ENCODE measurements at places on chromosomes 1 and 21.

DNA sequence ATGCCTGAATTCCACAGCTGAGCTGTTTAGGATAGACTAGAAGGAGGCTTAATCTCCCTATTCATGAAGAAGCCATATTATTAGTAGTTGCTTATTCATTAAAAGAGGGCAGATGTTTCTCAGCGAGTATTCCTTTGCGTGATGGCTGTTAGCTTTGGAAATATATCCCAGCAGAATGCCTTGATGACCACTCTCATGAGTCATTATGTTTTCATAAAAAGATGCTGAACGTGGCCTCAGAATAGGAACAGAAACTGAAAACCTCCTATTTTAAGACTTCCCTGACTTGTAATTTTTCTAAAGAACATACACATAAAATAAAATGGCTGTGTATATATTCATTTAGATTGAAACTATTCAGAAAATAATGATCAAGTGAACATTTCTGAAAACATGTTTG, 9.6 kb upstream of the PLA2G4A start:
- no peak for DNase-seq

DNA sequence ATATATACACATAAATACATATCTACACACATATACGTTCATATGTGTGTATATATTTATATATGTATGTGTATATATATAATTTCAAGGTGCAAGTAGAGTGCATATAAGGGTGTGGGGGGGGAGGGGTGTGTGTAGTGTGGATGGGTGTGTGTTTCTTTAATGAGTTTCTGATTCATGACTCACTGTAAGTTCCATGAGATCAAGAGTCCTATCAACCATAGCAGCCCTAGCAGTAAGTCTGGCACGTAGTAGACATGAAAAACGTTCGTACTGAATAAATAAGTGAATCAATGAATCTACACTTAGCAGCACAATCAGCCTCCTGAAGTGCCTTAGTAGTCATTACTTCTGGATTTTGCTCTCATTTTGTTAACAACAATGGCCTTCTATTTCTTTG, 61.9 kb upstream of the KRTAP11-1 start:
- no peak for DNase-seq

GRCh38 chr1:53588053-53588779, 129.0 kb downstream of the DMRTB1 start:
- no peak for DNase-seq

- no peak for DNase-seq
Measured at GRCh38 chr1:172936088-172936645, 114.6 kb downstream of the TNFSF18 start.

- no peak for DNase-seq
Measured at GRCh38 chr1:66791621-66792610, 9.2 kb downstream of the INSL5 start.

GRCh38 chr1:47624531-47624930, 186.7 kb downstream of the FOXD2 start:
- no peak for DNase-seq

- no peak for DNase-seq
Measured at GRCh38 chr1:98651116-98651632, 10.3 kb upstream of the SNX7 start.

DNA sequence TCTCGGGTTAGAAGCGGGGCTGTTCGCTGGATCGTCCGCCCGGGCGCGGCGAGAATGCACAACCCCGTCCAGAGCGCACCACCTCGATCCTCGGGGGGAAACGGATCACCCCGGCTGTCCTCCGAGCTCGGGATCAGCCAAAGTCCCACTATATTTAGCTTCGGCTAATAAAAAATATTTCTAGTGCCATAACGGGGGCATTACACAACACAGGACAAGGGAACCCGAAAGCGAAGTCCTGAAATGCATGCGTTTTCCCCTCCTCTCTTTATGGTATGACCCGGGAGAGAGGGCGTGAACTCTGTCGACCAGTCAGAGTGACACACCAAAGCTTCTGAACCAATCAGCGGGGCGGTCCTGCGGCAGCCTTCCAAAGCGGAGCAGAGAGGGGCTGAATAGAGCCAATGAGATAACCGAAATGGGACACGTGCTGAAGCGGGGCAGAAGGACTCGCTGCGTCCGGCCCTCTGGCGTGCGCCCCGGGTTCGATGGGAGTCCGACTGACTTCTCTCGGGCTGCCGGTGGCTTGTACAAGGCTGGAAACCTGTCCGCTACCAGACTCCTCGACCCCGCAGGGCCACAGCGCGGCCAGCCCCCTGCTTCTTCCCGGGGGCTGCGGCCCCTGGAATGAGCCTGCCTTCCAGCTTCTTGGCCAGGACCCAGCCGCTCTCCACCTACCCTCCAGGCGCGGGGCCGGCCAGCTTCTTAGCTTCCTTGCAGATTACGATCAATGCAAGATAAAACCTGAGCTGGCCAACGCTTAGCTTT, at the start of gene ALDH4A1:
ALDH4A1 (minus strand) TSS at position 33 of the 768 bp plus-strand sequence; CDS start at position 1, 32 bp downstream.
- peak; percentile 92 for DNase-seq

GRCh38 chr1:199319341-199319740, 680.5 kb downstream of the PTPRC start:
- DNase-seq: no peak

GRCh38 chr1:24704411-24705259, 40.6 kb upstream of the CLIC4 start:
- DNase-seq: no peak

- no peak for DNase-seq
Measured at GRCh38 chr21:39625211-39625895, 12.6 kb downstream of the B3GALT5 start.

DNA sequence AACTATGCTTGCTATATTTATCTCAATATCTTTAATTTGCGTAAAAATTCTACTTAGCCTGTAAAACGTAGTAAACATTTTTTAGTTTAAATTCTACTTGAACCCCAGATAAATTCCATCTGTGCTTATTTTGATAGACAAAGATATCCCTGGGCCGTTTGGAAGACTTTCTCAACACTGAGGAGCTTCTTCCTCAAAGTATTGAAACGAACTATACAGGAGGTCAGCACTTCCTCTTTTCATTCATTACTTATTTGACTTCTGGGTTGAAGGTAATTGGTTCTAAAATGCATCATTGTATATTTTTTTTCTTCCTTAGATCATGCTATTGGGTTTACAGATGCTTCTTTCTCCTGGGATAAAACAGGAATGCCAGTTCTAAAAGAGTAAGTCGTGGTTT, 74.7 kb downstream of the HSPA13 start:
- no peak for DNase-seq

DNA sequence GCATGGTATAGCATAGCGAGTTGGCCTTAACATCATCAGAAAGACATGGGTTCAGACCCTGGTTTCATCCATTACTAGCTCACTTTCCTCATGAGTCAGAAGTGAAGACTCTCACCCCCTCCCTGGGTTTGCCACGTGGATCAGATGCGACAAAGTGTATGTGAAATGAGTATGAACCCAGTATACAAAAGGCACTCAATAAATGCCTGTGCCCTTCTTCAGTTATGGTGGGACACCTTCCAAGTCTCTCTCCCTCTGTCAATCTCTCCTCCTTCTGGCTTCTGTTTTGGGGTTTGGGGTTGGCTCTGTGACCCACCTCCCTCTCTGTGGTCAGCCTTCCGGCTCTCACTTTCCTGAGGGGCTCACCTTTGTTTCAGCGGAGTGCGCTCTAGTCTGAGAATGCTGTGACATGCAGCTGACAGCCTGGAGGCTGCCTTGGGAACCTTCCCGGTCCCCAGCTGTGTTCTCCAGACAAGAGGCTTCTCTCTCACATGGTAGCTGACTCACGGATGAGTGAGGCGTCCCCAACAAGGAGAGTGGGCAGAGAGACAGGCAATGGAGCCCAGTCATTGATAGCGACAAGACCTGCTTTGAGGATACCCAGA, 155.0 kb upstream of the EDN2 start:
- no peak for DNase-seq

GRCh38 chr21:46183910-46184624, at the start of gene SPATC1L:
Gene SPATC1L, minus strand, starts transcription at chr21:46184459. Its CDS starts 1,643 bp downstream, at chr21:46182816.
- DNase-seq: no peak

DNA sequence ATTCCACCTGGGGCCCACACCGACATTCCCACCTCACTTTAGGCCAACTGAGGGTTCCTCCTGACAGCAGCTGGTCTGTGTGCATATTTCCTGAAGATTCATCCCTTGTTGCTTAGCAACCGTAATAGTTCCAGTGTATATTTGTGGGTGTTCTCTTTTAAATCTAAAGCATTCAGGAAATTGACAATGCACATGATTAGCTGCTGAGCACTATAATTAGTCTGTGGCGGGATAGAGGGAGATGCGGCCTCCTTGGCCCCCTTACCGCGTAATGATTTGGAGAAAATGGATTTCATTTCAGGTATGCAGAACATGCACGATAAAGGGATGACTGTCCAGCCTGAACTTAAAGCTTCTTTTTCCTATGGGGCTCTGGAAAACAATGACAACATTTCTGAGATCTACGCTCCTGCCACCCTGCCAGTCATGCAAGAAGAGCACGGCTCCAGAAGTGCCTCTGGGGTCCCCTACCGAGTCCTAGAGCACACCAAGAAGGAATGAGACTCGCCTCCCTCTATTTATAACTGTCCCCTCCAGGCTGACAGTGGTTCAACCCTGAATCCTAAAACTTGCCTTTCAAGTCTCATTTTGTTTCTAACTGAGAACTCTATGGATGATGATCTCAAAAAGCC, 33.8 kb upstream of the RCAN3 start:
- no peak for DNase-seq

DNA sequence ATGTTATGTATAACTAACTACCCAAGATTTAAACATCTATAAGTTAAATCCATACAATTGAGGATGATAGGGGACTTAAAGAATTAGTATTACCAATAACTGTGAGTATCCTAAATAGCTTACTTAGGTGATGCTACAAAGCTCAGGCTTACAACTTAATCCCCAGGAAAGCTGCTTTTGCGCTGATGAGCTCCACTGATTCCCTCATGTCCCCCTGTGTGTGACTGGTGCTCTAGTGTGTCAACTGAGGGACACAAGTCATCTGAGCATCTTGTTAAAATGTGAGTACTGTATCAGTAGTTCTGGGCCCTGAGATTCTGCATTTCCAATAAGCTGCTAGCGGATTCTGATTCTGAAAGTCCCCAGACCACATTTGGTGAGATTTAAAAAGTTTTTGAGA, 1458.8 kb downstream of the MRPL39 start:
- no peak for DNase-seq

DNA sequence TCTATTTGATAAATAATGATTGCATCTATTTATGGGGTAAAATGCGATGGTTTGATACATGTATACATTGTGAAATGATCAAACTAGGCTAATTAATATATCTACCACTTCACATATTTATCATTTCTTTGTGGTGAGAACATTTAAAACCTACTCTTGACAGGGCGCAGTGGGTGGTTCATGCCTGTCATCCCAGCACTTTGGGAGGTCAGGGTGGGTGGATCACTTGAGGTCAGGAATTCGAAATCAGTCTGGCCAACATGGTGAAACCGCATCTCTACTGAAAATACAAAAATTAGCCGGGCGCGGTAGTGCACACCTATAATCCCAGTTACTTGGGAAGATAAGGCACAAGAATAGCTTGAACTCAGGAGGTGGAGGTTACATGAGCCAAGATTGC, 25.3 kb downstream of the PLEKHA6 start:
- DNase-seq: no peak

- no peak for DNase-seq
Measured at GRCh38 chr1:234875953-234876855, 252.4 kb downstream of the TOMM20 start.

DNA sequence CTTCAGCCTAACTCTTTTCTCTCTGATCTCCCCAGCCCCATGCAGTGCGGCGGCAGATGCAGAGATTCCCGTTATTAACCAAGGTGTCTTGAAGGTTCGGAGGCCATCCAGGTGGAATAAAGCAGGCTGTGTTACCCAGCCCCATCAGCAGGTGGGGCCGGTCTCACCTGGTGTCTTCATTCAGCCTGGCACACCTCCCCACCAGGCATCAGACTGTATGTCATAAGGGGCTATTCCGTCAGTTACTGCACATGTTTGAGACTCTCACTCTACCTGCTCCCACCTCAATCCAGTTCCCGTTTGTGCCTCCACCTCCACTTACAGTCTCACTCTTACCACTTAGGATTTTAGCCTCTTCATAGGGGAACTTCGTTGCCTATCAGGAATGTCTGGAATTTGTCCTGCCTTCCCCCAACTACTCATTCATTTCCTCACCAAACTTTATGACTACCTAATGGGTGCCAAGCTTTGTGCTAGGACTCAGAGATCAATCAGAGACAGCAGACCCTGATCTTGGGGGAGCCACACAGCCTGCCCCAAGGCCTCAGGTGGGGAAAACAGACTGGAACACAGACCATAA, 170.2 kb downstream of the PLPP3 start:
- no peak for DNase-seq

DNA sequence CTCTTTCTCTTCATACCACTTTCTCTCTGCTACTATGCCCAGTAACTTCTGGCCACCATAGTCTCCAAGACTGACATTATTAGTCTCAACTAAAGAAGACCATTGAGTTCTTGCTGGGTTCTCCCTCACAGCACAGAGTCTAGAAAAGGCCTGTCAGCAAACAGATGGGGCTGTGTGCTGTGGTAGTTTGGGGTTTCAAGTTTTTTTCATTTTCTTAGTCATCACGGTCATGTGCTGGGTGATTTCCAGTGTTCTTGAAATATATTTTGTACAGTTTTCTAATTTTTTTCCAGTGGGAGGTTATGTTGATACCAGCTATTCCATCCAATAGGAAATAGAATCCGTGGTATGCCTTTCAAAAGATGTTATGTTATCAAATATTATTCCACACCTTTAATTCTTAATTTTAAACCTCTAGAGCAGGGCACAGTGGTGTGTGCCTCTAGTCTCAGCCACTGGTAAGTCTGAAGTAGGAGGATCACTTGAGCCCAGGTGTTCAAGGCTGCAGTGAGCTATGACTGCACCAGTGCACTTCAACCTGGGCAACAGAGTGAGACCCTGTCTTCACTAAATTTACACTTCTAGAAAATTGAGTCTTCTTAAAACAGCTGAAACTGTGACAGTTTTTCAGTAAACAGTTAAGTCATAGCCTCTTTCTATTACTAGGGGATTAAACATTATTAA, 8.3 kb downstream of the CFHR2 start:
- no peak for DNase-seq

- DNase-seq: no peak
Measured at GRCh38 chr1:59163268-59164092, 133.4 kb upstream of the FGGY start.

DNA sequence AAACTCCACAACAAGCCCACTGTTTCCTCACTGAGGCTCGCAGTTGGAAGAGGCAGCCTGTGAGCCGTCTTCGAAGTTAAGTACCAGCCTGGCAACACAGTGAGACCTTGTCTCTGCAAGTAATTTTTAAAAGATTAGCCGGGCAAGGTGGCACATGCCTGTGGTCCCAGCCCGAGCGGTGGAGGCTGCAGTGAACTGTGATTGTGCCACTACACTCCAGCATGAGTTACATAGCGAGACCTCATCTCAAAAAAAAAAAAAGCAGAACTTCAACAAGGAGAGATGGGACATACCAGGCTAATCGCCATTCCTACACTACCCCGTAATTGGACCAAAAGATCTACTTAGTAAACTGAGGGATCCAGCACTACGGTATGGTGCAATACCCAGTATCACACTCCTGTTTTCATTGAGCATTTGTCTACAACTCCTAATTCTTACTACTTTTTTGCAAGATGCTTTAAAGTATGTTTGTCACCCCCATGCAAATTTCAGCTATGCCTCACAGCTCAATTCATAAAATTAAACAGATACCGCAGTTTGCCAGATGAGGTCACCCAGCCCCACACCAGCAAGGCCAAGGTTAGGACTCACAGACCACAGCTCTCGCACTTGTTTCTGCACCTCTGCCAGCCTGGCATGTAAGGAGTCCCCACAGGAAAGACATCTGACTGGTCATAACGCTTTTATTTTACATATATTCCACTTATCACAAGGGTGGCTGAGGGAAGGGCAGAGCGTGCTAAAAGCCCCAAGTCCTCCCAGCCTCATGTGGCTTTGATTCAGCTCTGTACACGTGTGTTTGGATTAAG, 21.0 kb downstream of the SDE2 start:
- no peak for DNase-seq
